B cell (primary cell): ENCODE measurements at places on chromosomes 5 and 9. TPM values are rescaled to one million over a fixed set of nuclear protein-coding genes. Genes with fewer than 3 reads are reported as not detected.

GRCh38 chr9:71780953-71781352, 12.6 kb upstream of the CEMIP2 start:
- DNase-seq, result no peak

Gene ADAMTS12
- polyA plus RNA-seq, result not detected in 2 replicates

Gene CAMK4
- 0.78 and 2.6 TPM in 2 replicates for polyA plus RNA-seq

- no peak for DNase-seq
Measured at GRCh38 chr5:18553269-18553668, 919.0 kb downstream of the TAF11L14 start.

Gene ARHGAP26
- polyA plus RNA-seq, result 1.8 and 3.2 TPM in 2 replicates

Gene IQGAP2
- polyA plus RNA-seq, result 8.1 and 9.5 TPM in 2 replicates

Gene FBXL7
- polyA plus RNA-seq, result not detected in 2 replicates

DNA sequence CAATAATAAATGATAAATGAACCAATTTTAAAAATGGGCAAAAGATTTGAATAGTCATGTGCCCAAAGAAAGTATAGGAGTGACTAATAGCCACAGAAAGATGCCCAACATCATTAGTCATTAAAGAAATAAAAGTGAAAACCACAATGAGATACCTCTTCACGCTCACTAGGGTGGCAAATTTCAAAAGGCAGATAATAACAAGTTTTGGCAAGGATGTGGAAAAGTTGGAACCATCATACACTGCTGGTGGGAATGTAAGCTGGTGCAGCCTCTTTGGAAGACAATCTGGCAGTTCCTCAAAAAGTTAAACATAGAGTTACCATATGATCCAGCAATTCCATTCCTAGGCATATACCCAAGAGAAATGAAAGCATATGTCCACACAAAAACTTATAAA, 1819.8 kb downstream of the MAT2B start:
- DNase-seq, result no peak

GRCh38 chr5:14716755-14717752, 52.5 kb downstream of the OTULIN start:
- DNase-seq, result no peak

- DNase-seq, result no peak
Measured at GRCh38 chr9:109512170-109512756, 14.2 kb upstream of the PTPN3 start.

- peak; percentile 56 for DNase-seq
Measured at GRCh38 chr5:60287174-60287771, 393.7 kb upstream of the PDE4D start.

Gene AK3
- 9.9 and 10.9 TPM in 2 replicates for polyA plus RNA-seq

Gene PDCD1LG2
- not detected in 2 replicates for polyA plus RNA-seq

- no peak for DNase-seq
Measured at GRCh38 chr5:103605277-103605676, 42.7 kb upstream of the NUDT12 start.

Gene ERCC8
- 5.2 and 6.8 TPM in 2 replicates for polyA plus RNA-seq

GRCh38 chr5:100779669-100780375, 123.3 kb downstream of the ST8SIA4 start:
- no peak for DNase-seq
